ENCODE measurements at places on chromosomes 4 and X.

DNA sequence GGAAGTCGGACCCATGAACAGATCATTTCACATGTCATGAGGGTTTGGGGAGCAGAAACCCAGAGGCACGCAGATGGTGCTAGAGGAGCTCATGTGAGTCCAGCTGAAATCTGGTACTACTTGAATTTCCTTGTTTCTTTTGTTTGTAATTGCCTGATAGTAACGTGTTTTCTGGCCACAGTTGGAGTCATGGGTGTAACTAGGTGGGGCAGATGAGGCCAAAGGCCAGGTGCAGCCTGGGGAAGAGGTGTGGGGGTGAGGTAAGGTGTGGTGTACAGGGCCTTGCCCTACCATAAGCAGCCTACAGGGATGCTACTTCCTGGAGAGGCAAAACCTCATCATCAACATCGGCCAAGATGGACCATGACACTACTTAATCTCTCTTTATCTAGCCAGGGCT lies 271.4 kb downstream of the PTTG2 start:
- DNase-seq = no peak

GRCh38 chrX:627510-627981 lies 3.0 kb upstream of the SHOX start:
- DNase-seq = no peak

DNA sequence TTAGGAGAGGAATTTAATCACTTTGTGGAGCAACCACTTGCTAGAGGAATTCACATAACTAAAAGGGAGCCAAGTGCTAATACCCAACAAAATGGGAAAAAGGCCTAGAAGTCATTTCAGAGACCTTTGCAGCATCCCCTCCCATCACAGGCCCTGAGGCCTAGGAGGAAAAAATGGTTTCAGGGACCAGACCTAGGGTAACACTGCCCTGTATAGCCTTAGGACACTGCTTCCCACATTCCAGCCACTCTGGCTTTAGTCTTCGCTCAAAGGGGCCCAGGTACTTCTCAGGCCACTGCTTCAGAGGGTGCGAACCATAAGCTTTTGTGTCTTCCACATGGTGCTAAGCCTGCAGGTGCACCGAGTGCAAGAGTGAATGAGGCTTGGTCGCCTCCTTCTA lies 19.1 kb downstream of the SPANXN2 start:
- no peak for DNase-seq

GRCh38 chr4:161256172-161256571 lies 907.6 kb downstream of the FSTL5 start:
- DNase-seq = no peak

DNA sequence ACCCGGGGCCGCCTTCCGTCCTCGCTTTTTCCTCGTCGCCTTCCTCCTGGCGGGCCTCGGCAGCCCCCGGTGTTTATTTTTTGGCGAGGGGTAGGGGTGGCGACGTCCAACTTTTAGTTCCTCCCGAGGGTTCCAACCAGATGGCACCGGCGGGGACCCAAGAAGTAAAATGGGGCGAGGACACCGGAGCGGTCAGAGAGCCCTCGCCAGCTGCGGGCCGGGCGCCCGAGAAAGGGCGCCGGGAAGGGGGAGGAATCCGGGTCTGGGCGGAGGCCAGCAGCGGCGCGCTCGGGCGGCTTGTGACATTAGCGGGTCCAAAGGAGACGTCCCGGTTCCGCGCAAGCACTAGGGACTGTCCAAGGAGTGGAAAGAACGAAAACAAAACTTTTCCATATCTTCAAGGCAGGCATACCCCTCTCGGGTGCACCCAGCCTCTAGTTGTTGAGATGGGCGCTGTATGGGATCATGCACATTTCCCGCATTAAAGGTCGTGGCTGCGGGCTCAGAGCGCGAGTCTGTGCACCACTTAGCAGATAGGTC lies 691 bp upstream of the USP46 start:
- DNase-seq = no peak

DNA sequence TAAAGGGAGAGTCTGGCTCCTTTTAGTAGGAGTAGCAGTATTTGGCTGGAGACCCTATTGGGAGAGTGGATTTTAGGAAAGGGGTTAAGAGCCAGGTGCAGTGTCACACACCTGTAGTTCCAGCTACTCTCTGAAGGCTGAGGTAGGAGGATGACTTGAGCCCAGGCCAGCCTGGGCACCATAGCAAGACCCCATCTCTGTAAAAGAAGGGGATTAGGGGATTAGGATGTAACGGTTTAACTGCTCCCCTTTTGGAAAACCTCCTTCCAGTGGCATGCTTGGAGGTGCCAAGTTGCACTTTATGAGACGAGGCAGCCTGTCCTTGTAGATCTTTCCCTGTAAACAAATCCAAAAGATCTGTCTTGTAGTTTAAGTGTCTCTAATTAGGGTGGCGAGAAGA lies 140.0 kb downstream of the KLHL8 start:
- no peak for DNase-seq

GRCh38 chrX:264634-265455 lies 16.3 kb upstream of the PLCXD1 start:
- no peak for DNase-seq
